ENCODE measurements at places on chromosomes 1 and 21.

DNA sequence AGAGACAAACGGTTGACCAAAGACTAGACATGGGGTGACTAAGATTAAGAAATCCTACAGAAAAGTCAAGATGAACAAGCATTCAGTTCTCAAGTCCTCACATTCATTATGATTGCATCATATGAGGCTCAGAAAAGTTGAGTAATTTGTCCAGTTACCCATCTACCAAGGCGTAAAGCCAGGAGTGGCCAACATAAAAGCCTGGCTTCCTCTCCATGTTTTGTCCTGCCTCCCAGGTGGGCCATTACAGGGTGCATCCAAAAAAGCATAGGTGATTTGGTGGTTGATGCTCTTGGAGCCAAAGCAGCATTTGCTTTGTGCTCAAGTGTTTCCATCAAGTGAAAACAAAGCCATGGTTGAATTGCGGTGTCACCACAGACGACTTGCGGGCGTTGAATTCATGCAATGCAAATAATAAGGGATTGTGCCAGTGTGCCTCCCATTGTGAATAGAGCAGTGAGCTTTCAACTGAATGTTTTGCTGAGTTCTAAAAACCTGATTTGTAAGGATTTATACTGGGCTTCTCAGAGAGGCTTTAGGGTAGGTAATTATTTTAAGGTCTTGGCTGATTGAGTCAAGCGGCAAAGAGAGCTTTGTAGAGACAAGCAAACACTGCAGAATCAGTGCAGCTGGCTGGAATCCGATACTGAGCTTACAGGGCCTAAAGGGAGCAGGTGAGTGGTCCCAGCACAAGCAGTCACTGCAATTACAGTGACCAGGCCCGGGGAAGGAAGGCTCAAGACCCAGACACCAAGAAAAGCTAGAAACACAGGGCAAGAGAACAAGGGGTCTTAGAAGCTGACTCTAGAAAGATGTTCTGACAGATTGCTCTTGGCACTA lies 54.1 kb downstream of the KCNJ15 start:
- no peak for DNase-seq

- no peak for DNase-seq
Measured at GRCh38 chr21:42797522-42797921, 81.8 kb downstream of the WDR4 start.

- DNase-seq = no peak
Measured at GRCh38 chr1:56375326-56375804, 204.0 kb downstream of the PLPP3 start.

- DNase-seq = no peak
Measured at GRCh38 chr1:154459080-154459479, 42.9 kb upstream of the TDRD10 start.

DNA sequence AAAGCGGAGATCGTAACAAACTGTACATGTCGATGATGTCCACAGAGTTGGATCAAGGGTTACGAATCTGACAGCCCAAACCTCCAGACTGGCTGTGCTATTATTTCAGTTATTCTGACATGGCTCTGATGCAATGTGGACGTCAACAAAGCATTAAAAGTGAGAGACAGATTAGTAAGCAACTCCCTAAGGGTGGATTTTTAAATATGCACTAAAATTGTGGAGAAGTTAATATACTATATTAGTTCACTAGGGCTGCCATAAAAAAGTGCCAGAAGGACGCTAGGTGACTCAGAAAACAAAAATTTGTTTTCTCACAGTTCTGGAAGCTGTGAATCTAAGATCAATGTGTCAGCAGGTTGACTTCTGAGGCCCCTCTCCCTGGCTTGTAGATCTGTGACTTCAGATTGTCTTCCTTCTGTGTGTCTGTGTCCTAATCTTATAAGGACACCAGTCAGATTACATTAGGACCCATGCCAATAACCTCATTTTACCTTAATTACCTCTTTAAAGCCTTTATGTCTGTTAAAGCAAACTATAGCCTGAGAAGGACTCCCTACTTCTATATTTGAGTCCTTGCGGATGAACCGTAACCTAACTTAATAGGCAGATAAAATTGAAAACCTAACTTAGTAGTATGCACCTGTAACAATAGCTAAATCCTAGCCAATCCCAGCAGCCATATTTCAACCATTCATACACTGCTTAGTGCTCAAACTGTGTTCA lies 66.0 kb upstream of the BACH1 start:
- DNase-seq = no peak

GRCh38 chr21:42768324-42769121 lies 110.8 kb downstream of the WDR4 start:
- no peak for DNase-seq

DNA sequence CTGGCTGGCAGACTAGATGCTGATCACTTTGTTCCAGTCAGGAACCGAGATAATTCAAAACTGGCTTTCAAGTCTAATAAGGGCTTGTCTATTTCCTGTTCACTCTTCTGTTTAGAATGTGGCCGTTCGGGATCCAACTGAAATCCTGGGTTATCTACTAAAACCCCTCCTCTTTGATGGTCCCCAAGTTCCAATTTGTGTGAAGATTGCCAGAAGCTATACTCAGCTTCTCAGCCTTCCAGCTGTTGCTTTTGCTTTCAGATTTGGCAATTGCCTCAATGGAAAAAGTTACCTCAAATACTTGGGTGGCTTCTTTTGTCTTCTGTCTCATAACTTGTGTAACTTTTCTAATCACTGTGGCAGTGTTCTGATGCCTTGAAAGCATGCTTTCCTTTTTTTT lies 43.7 kb downstream of the BTBD8 start:
- DNase-seq = no peak

GRCh38 chr21:44296103-44296519 lies 3.7 kb upstream of the PFKL start:
- DNase-seq = no peak

GRCh38 chr1:225842788-225843425 lies 33.0 kb downstream of the EPHX1 start:
- DNase-seq = no peak

GRCh38 chr1:112870887-112871646 lies 84.9 kb downstream of the SLC16A1 start:
- no peak for DNase-seq

- no peak for DNase-seq
Measured at GRCh38 chr1:94672934-94673333, 131.4 kb upstream of the F3 start.

GRCh38 chr1:160800142-160800541 lies 4.2 kb downstream of the LY9 start:
- no peak for DNase-seq

DNA sequence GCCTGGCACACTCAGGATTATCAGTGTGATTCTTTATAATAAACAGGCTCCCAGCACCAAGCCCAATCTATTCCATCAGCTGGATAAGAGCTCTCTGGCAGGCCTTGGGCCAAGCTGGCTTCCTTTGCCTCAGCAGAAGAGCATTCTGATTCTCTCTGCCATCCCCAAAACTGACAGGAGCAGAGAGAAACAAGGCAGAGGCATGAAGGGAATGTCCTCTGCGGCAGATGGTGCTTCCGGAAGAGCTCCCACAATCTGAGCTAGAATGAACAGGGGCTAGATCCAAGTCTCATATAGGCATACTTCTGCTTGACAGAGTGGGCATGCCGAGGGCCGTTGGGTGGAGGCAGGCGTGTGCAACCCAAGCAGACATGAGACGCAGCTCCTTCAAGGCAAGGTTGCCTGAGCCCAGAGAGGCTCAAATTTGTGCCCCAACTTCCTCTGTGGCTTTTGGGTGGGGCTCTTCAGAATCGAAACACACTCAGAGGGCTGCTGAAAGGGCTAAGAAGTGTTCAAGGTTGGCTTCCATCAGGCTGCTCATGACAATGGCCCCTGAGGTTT lies 4.0 kb downstream of the CAPN2 start:
- DNase-seq = no peak

- no peak for DNase-seq
Measured at GRCh38 chr1:196400478-196401451, 207.5 kb downstream of the KCNT2 start.

GRCh38 chr1:6349254-6349943 lies 44.2 kb downstream of the ACOT7 start:
- DNase-seq = no peak

GRCh38 chr1:170932236-170932635 lies 3.1 kb upstream of the MROH9 start:
- no peak for DNase-seq

DNA sequence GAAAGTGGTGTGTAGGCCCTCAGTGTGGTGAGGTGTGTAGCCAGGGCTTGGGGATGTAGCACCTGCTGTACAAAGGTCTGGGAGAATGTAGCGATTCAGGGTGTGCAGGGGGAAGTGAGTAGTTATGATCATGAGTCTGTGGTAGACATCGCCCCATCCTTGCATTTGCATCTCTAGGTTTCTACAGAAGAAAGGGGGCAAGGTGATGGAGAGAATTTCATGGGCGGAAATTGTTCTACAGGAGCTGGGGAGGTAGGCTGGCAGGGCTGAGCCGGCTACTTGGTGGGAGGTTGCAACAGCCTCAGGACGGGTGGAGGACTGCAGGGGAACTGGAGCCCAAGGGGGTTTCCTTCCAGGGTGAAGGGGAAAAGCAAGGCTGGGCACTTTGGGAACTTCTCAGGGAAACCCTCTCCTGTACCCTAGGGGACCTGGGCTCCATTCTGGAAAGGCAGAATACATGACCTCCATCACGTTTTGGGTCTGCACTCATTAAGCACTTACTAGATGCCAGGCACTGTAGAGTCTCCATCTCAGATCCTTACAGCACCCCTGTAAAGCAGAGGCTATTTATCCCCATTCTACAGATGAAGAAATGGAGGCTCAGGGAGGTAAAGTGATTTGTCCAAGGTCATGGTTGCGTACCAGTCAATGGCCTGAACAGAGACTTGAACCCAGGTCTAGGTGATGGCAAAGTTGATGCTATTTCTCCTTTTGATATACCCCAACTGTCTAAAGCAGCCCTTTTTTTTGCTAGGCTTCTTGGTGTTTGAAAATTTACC lies 14.5 kb upstream of the TNFRSF1B start:
- no peak for DNase-seq

DNA sequence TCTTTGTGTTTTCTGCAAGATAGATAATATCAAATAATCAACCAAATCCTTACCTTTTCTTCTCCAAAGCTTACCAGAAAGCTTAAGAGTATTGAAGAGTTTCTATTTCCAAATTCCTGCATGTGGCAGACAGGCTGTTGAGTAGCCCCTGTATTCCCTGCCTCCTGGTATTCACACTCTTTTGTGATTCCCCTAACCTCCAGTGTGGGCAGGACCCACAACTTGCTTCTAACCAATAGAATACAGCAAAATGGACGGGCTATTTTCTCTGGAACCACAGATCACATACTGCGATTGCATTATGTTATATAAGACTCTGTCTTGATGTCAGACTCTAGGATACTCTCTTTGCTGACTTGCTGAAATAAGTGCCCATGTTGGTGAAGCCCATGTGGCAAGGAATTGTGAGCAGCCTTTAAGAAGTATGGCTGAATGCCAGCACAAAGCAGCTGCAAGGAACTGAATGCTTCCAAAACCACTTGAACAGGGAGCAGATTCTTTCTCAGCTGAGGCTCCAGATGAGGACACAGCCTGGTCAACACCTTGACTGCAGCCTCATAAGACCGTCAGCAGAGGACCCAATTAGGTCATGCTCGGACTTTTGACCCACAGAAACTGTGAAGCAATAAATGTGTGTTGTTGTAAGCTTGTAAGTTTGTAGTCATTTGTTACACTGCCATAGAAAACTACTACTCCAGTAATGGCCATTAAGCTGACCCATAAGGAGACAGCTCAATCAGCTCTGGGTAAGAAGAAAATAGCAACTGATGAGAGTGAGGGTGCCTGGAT lies 47.9 kb upstream of the PLXNA2 start:
- DNase-seq = no peak

DNA sequence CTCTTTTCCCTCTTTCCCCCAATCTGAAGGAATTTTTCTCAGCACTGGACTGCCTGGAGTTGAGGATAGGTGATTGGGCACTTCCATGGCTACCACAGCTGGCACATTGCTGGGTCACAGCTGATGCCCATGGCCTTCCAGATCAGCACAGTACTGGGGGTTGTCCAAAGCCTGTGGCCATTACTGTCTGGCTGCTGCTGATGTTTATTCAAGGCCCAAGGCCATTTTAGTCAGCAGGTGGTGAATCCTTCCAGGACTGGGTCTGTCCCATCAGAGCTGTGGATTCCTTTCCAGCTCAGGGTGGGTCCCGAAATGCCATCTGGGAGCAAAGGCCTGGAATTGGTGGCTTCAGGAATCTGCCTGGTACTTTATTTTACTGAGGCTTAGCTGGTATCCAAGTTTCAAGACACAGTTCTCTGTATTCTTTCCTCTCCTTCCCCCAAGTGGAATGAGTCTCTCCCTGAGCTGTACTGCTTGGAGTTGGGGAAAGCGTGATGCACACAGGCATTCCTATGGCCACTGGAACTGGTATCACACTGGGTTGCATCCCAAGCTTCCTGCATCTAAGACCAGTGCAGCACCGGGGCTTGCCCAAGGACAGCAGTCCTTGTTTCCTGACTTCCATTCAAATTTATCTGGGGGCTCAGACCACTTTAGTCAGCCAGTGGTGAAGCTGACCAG lies 19.1 kb downstream of the GPR88 start:
- DNase-seq = no peak

DNA sequence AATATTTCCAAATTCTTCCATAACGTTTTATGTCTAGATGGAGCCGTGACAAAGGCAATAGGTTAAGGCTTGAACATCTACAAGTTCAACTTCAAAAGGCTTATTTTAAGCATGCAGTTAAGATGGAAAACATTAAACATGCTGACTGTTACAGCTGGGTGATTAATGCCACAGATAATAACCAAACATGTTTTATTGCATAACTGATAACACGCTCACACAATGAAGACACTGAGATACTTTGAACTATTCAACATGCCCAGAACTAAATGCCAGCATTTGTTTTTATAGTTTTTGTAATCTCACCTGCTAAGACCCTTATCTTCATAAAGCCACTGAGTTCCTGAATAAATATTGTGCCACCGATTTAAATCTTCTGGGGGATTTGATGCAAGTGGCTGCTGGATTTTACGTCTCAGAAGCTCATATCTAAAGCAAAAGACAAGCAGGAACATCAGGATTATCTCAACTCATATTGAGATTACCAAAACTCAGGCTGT lies 310.4 kb downstream of the KCTD3 start:
- DNase-seq = no peak

DNA sequence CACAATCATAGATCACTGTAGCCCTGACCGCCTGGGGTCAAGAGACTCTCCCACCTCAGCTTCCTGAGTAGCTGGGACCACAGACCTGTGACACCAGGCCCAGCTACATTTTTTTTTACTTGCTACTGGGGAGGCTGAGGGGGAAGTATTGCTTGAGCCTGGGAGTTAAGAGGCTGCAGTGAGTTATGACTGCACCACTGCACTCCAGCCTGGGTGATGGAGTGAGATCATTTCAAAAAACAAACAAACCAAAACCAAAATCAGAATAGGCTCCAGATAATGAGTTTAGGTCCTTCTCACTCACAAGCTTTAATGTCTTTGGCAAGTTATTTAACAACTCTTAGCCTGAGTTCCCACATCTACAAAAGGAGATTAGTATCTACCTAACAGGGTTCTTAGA lies 22.8 kb downstream of the WDR26 start:
- no peak for DNase-seq

GRCh38 chr1:66777831-66778230 lies 23.2 kb downstream of the INSL5 start:
- DNase-seq = no peak

DNA sequence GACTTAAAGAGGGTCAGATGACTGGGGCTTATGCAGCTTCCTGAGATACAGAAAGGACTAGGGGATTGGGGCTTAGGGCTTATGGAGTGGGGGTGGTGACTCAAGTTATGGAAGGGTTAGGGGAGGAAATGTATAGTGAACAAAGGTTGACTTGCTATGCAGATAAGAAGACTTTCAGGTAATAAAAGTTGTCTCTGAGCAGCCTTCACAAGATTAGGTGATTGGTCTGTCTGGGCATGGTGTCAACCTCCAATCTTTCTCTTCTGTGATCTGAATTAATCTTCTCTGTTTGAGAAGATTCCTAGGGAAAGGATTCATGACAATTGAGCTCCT lies 436.5 kb downstream of the SIPA1L2 start:
- no peak for DNase-seq

All from urinary bladder (tissue), 4 donors.